ENCODE measurements at places on chromosomes 4 and X.

DNA sequence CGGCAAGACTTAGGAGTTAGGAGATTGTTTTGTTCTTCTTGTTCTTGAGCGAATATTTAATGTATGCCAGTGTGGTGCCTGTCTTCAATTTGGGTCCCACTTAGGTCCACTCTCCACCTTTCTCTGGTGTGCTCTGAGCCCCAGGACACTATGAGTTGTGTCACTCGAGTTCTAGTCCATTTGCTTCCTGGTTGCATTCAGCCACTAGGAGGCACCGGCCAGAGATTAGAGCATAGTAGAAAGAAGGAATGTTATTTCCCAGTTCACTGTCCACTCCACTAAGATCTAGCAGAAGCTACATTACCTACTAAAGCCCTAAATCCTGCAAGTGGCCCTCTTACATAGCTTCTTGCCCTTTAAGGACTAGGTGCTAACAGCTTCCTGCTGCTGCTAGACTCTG lies 326.9 kb downstream of the NAF1 start:
- no peak for DNase-seq

- DNase-seq: no peak
These were observed 10.6 kb upstream of the ATXN3L start for GRCh38 chrX:13330446-13330845.

DNA sequence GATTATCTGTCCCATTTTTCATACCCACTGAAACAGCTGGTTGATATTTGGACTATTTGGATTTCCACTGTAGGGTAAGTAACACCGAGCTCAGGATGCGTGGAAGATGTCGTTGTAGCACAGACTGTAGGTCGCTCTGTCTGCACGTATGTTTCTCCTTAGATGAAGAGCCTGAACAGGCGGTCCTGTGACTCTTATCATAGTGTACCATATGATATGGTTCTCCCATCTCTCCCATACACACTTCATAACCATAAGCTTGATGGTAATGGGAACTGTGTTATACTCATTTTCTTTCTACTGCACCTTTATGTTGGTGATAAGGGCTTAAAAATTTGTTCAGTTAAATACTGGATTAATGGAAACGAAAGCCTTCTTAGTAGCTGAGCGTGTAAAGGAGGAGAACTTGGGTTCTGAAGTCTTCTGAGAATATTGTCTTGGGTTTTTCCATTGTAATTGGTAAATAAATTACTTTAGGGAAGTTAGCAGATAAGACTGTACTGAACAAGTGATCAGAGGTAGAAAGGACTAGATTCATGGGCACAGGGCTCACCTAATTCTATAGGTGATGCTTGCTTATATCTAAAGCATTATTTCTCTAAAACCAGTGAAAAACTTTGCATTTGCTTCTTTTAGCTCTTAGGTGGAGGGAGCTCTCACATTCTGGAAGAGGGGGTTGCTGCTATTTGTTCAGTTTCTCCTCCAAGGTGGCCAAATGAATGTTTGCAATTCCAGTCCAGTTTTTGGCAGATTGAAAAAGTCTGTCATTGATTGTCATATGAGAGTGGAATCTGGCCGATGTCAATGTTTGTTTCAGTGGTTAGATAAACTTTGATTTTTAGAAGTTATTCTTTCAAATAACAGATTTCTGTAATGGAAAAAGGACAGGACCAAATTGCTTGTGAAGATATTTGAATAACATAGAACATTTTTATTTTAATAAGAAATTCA lies 15.8 kb downstream of the SMAD1 start:
- DNase-seq: no peak

- DNase-seq: no peak
These were observed 116.6 kb downstream of the RASGEF1B start for GRCh38 chr4:81355136-81355535.

GRCh38 chr4:52575406-52575805 lies 83.7 kb downstream of the USP46 start:
- DNase-seq: no peak

DNA sequence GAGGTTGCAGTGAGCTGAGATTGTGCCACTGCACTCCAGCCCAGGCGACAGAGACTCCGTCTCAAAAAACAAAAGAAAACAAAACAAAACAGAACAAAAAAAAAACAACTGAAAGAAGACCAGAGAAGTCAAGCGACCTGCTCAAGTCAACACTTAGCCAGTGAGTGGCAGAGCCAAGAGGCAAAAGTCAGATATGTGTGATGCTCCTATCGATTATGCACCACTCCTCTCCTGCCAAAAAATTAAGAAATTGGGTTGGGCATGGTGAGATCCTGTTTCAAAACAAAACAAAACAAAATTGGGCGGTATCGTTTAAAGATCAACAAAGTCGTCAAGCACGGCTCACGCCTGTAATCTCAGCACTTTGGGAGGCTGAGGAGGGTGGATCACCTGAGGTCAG lies 137.7 kb downstream of the PDS5A start:
- DNase-seq: no peak

GRCh38 chr4:156803056-156803455 lies 168.5 kb downstream of the PDGFC start:
- DNase-seq: no peak

Data from kidney (tissue), 22 donors.